ENCODE measurements at places on chromosomes 12 and 14.

DNA sequence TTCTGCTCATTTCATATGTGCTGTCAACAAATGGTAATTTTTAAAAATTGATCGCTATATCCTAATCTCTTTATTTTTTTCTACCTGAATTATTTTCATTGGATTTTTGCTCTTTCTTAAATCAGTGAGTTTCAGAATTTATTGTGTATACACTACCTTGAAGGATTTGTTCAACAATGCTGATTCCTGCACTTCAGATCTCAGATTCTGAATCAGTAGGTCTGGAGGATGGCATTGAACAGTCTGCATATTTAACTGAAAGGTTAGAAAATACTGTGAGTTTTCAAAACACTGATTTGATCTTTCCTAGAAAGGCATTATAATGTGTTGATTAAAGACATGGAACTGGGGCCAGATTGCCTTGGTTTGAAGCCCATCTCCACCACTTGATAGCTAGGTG is 1.6 kb downstream of the G2E3 start:
- H3K4me1 ChIP-seq = peaks cover 43% of the 10 kb centered on the region
- H3K27ac ChIP-seq = peak overlapping the region; percentile 85
- DNase-seq = no peak
- H3K36me3 ChIP-seq = peaks cover 5% of the 10 kb centered on the region

- DNase-seq = no peak
- H3K4me1 ChIP-seq = no peaks in the 10 kb centered on the region
- H3K4me3 ChIP-seq = no peak overlapping the region
- no peak overlapping the region for H3K27ac ChIP-seq
- no peaks in the 10 kb centered on the region for H3K36me3 ChIP-seq
Measured at GRCh38 chr12:78933014-78933413, 68.4 kb downstream of the SYT1 start.

- H3K27ac ChIP-seq = no peak overlapping the region
- H3K4me3 ChIP-seq = peak overlapping the region; percentile 81
- peak; percentile 9 for DNase-seq
- H3K27me3 ChIP-seq = peaks cover 66% of the 10 kb centered on the region
- peaks cover 5% of the 10 kb centered on the region for H3K36me3 ChIP-seq
Measured at GRCh38 chr12:65823513-65824375, 539 bp upstream of the HMGA2 start.

DNA sequence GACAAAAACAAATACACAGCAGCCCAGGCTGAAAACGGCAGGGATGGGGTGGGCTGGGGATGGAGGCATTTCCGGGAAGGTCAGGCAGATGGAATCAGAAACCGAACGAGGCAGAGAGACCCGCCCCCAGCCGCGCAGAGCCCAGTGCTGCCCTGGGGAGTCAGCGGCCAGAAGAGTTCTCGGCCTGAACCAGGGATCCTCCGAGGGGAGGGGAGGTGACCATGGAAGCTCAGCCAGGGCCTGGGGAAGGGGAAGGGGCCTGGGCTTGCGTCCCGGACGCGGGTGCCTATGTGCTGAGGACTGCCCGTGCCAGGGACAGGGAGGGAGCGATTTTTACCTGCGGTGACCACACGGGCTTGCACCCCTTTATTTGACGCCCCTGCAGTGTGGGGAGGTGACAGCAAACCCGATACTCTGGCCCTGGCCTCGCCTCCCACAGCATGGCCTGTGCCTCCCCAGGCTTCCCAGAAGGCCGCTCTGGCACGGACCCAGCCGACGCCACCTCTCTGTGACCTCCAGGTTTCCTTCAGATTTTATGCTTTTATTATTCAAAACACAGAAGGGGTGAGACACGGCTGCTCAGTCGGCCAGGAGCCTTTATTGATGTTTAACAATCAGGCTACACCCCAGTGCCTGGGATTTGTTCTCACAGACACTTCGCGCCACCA is 7.7 kb downstream of the LRCOL1 start:
- no peak overlapping the region for H3K27ac ChIP-seq
- no peak for DNase-seq
- H3K4me3 ChIP-seq = no peak overlapping the region
- H3K27me3 ChIP-seq = peaks cover 64% of the 10 kb centered on the region
- peaks cover 18% of the 10 kb centered on the region for H3K4me1 ChIP-seq

- peak overlapping the region; percentile 90 for H3K27ac ChIP-seq
- peaks cover 97% of the 10 kb centered on the region for H3K4me1 ChIP-seq
- DNase-seq = peak; percentile 67
Measured at GRCh38 chr14:101839236-101839635, 77.7 kb downstream of the PPP2R5C start.

DNA sequence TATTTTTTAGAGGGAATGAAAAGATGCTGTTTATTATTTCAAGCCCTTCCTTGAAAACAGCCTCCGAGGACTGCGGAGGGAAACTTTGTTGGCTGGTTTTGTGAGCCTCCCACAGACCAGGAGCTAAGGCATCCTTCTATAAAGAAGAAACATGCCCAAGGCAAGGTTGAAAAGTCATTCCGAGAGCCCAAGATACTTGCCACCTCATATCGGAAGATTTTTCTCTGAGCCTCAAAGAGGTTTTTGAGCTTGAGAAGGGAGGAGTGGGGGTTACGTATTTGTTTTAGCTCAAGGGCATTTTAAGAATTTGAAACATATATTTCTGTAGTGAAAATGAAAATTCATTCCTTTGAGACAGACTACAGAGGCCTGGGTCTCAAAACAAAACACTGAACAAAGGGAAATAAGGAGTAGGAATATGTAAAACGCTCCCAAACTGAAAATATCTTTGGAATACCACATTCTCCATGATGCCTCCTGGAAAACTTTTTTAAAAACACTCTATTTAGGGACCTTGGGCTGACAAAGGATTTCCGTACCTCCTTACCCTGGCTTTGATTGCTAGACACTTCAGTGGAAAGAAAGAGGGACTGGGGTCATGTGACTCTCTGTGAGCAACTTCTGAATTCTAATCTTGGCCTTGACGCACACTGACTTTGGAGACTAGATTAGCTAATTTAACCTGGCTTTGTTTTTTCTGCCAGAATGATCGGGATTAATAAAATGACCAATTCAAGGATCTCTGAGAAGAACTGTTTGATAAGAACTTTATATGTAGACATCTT is 180.9 kb downstream of the SRGAP1 start:
- no peak overlapping the region for H3K4me3 ChIP-seq
- no peak for DNase-seq
- H3K27ac ChIP-seq = no peak overlapping the region
- no peaks in the 10 kb centered on the region for H3K4me1 ChIP-seq
- no peaks in the 10 kb centered on the region for H3K36me3 ChIP-seq
